RKO (cell line): ENCODE measurements at places on chromosomes 11 and 22.

DNA sequence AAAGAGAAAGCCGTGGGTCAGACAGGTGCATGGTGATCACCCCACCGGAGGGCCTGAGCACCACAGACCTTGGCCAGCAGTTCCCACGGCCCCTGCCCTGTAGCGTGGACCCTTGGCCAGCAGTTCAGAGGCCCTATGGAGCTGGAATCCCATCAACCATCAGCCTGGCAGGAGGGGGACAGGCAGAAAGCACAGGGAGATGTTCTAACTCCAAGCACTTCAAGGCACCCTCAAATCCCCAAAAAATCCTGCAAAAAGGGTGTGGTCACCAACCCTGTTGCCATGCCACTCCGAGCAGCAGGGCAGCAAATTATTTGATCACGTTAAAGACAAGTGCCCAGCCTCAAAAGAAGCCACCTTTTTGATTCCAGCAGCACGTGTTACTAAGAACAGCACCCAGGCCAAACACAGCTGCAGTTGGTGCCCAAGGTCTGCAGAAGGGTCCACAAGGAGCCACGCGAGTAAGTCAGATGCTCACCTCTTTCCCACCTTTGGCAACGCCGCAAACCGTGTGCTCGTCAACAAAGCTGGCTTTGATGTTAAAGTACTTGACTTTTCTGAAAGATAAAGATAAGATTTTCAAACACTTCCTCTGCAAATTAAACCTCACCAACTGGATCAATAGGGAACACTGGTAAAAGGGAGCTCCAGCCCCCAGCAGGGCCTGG, 26.2 kb upstream of the COMT start:
- DNase-seq: no peak

DNA sequence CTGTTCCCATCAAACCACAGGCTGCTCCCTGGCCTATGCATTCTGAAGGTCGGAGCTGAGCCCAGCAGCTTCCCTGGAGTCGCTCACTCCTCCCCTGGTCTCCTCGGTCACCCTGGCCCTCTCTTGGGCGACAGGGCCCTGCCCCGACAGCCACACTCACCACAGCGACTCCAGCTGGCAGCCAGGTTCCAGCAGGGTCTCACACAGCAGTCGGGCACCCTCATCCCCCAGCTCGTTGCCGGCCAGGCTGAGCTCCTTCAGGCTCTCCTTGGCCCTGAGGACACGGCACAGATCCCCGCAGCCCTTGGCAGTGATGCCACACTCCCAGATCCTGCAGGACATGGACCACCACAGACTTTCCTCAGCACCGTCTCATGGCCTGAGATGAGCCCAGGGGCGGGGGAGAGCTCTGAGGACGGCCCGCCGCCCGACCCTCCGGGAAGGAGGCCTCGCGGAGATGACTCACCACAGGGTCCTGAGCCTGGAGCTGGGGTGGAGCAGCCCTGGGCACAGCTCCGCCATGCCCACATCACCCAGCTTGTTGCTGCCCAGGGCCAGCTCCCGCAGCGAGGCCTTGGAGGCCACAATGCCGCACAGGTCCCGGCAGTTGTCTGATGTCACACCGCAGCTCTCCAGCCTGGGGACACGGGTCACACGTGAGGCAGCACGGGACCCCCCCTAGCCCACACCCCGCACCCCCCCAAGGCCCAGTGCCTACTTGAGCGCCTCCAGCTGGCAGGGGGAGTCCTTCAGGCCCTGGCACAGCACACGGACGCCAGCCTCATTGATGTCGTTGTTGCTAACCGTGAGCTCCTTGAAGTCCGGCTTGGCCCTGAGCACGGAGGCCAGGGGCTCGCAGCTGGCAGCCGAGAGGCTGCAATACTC, 8.5 kb downstream of the RNH1 start:
- DNase-seq: no peak

DNA sequence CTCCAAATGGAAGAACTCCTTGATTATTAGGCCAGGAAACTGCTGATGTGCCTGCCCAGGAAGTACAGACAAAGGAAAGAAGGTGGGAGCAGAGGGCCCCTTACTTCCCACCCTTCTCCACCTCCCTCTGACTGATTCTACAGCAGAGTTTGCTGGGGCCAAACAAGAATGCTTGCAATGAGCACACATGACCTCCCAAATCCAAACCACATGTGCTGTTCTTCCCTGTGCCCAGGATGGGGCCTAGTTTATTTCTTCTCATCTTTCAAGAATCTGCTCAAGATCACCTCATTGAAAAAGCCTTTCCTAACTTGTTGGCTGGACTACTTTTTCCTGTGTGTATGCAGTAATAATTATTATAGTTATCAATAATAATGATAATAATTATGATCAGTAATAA, 286.1 kb downstream of the RAB38 start:
- no peak for DNase-seq

- DNase-seq: no peak
These were observed 21.1 kb upstream of the PLET1 start for GRCh38 chr11:112281726-112282125.

DNA sequence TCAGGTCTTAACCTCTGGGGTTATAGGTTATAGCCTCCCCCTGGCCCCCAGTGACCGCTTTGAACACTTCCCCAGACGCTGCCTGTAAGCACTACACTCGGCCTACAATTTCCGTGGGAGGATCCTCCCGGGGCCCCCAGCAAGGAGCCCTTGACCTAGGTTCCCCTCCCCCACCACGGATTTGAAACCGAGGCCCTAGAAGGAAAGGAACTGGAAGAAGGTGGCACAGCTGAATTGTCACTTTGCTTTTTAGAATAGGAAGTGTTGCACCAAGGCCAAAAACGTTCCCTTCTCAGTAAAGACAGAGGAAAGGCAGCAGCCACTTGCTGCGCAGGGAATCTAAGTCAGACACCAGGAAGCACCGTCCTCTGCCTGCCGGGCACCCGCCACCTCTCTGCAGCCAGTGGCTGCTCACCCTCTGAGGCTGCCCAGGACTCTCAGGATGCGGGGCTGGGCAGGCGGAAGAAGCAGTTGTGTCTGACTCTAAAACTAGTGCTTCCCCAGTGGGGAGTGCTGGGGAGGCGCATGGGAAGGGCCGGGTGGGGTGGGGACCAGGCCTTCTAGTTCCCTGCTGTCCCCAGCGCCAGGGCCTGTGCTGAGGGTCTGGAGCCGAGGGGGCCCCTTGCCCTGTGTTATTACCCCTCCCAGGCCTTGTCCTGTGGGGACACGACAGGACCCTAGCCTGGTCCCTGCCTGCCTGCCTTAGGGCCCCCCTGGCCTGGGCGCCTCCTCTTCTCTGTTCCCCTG, 7.9 kb upstream of the FLRT1 start:
- no peak for DNase-seq

- no peak for DNase-seq
These were observed 413.2 kb downstream of the CTTN start for GRCh38 chr11:70811483-70811882.

DNA sequence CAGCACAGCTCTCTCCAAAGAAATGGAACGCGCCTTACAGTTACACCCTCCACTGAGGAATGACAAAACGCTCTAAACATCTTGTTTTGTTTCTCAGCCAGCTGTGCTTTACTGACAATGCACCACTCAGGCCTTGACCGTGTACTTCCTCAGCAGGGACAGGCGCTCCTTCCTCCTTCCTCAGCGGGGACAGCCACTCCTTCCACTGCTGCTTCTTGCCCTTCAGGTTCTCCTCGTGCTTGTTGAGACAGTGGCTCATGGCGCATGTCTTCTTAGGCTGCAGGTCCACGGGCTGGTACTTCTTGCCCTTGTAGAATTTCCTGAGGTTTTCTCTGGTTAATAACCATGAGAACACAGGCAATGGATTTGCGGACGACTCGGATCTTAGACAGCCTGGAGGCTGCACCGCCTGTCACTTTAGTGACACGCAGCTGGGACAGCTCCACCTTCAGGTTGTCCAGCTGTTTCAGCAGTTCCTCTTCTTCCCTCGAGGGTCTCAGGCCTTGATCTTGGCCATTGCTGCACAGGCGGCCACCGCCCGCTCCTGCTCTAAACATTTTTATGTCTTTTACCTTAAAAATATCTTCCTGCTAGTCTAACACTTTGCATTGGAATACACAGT, 613.8 kb downstream of the BRD1 start:
- DNase-seq: no peak

DNA sequence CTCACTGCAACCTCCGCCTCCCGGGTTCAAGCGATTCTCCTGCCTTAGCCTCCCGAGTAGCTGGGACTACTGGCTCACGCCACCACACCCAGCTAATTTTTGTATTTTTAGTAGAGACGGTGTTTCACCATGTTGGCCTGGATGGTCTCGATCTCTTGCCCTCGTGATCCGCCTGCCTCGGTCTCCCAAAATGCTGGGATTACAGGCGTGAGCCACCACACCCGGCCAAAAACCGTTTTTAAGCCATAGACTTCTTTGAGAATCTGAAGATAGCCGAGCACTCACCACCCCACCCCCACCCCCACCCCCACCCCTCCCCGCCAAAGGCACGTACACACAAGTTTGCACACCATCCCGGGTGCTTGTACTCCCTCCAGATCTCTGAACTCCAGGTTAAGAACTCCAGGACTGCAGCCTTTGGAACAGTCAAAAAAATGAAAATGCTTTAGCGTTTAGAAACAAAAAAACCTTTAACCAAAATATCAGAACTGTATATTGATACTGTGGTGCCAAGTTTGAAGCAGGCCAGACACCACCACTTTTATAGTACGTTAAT, 1.5 kb downstream of the CRKL start:
- peak; percentile 53 for DNase-seq

DNA sequence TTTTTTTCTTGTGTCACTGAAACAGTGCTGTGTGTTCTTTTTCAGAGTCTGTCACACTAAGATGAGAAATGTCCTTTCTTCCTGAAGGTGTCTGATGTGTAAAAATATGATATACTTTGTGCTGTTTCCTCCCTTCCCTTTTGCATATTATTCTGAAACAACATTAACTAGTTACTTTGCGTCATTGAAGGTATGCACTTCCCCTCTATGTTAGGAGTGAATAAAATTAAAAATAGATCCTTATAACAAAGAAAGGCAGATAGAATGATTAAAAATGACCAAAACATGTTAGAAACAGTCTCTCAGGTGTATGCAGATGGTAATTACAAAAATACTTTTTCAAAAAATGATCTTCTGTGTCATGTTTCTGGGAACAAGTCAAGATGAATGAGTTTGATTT, 1.6 kb upstream of the RAB30 start:
- DNase-seq: no peak

- DNase-seq: no peak
These were observed at the start of gene DDX25 for GRCh38 chr11:125903711-125904659. DDX25 (plus strand) TSS chr11:125904508; CDS start chr11:125904518, 10 bp downstream.
